ENCODE measurements at places on chromosomes 6 and 20.

- no peak for DNase-seq
These were observed 163.3 kb downstream of the TAF4 start for GRCh38 chr20:61902221-61902869.

- DNase-seq = no peak
These were observed 25.7 kb upstream of the CTNNBL1 start for GRCh38 chr20:37668166-37668565.

DNA sequence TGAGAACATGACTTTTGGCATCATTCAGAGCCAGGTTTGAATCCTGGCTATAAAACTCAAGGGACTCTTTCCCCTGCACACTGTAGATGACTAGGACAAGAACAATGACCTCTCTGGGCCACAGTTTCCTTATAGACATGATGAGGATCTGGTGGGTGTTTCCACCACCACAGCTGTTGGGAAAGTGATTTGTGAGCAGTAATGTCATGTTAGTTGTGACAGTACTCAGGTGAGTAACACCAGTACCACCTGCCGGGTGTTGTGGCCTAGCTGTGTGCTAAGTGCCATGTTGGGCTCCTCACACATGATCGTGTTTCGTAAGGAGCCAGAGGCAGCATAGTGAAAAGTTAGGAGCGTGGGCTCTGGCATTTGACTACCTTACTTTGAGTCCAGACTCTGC lies 24.1 kb downstream of the HM13 start:
- DNase-seq = no peak

- DNase-seq = no peak
These were observed 67.7 kb upstream of the CD93 start for GRCh38 chr20:23153696-23154341.

DNA sequence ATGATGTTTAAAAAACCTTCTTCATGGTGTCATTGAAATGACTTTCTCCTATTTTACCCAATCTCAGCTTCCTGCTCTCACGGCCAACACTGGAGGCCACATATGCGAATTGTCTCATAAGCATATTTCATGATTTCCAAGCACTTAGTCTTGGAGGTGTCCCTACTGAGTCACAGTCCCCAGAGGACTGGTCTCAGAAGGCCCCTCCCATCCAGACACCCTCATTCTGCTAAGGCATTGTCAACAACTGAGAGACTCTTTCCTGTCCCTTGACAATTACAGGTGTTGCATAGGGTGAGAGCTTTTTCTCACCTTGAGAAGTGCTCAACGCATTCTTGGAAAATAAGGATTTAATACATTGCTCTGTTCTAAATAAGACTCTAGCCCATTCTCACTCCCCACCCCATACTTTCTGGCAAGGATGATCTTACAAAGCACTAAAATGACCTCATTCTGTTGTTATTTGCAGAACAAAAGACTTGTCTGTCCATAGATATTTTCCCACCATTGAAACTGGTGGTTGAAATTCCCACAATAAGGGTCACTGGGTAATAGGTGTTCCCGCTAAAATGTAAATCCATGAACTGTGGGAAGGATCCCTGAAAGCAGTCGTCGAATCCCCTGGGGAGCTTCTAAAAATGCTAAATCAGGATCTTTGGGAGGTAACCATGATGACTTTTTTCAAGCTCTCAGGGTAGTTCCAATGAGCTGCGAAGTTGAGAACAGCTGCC lies 32.3 kb upstream of the SLC22A23 start:
- DNase-seq = no peak

DNA sequence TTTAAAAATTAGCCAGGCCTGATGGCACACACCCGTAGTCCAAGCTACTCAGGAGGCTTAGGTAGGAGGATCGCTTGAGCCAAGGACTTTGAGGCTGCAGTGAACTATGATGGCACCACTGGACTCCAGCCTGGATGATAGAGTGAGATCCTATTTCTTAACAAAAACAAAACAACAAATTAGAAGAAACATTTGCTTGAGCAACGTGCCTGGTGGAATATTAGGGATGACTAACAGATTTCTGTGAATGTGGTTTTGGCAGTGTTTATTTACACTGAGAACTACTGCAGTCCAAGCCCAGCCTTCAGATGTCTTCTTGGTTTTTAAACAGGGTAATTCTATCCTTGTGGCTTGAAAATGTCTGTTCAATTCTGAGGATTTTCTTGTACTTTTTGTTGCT lies 9.2 kb downstream of the PPP1R3G start:
- peak; percentile 91 for DNase-seq

- DNase-seq = no peak
These were observed 109.2 kb upstream of the RALGAPA2 start for GRCh38 chr20:20821484-20822260.

DNA sequence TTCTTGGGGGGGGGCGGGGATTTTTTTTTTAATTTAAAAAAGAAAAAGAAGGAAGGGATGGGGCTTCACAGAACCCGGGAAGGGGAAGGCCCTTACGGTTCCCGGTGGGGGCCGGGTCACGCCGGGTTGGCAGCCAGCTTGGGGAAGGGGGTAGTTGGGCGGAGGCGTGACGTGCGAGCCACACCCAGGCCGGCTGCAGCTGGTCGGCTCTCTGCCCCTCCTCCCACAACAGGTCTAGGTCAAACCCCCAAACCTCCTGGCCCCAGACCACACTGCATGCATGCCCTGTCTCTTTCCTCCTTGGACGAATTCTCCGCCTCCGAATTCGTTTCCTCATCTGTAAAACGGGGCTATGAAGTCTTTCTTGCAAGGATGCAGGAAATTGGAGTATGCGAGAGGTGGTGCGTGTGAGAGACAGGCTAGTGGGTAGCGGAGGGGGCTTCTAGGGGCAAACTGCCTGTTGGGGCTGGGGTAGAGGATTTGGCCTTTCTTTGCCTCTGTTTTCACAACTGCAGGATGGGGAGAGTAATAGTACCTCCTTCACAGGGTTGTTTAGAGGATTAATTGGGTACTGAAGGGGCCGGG lies 828 bp downstream of the HCK start:
- no peak for DNase-seq

- DNase-seq = no peak
These were observed 10.8 kb downstream of the HLA-DQB2 start for GRCh38 chr6:32752580-32752979.

Measured in AG04449 (cell line).